ENCODE measurements at places on chromosomes 16 and 17.

DNA sequence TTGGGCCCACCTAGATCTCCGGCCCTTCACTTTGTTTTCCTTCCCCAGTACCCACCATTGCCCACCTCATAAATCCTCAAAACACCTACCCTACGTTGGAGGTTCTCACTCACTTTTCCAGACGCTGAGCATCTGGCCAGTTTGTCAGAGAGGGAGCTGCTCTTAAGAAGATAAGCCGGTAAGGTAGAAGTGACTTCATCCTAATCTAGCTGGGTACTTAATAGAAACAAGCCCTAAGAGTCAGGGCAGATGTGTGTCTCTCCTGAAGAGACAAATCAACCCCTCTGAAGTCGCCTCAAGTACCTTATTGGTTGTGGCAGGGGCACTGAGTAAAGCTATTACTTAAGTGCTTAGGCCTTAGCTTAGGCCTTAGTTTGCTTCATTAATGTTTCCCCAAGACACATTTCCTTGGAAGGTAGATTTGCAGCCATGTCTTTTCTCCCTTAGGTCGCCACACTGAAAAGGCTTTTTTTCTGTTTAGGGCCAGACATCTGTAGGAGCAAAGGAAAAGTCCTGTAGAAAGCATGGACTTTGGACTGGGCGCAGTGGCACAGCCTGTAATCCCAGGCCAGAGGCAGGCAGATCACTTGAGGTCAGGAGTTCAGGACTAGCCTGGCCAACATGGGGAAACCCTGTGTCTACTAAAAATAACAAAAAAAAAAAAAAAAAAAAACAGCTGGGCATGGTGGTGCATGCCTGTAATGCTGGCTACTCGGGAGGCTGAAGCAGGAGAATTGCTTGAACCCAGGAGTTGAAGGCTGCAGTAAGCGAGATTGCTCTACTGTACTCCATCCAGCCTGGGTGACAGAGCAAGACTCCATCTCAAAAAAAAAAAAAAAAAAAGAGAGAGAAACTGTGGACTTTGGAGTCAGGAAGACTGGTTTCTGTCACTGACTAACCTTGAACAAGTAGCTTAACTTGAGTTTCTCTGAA is 1.0 kb downstream of the TACO1 start:
- no peak for DNase-seq

DNA sequence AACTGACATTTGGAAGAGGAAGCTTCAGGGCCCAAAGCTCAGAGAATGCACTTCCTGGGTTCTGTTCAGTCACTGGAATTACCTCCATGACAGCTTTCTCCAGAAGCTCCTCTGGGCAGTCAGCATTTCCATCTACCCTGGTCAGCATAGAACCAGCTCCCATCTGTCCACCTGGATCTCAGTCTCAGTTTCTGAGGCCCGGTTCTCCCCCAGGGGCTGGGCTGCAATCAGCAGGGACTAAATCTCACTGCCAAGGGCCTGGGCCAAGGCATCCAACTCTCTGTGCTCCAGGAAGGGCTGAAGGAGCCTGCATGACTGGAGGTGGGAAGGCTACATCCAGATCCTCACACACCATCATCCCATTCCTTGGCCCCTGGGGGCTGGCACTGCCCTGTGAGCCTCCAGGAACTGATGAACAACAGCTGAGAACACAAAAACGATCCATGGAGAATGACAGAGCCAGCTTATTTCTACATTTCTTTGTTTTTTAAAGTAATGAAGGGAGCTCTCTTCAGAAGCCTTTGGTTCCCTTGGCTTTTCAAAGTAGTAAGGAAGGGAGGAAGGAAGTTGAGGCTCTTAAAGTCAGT is 66.3 kb upstream of the MRTFB start:
- DNase-seq: no peak

DNA sequence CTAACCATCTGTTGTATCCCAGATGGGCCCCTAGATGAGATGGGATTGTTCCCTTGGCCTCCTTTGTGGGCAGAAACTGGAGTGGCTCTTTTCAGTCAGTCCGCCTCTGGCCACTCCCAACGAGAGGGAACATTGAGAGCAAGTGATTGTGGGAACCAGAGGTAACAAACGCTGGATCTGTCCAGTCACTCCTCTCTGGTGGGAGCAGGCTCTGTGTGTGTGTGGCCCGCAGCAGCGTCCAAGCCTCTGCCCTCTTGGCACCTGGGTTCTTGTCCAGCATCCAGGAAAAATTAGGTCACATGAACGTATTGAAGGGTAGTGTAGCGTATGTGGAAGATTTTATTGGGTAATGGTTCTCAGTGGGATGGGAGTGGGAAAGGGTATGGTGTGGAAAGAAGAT is 101.9 kb upstream of the COX10 start:
- DNase-seq: no peak

DNA sequence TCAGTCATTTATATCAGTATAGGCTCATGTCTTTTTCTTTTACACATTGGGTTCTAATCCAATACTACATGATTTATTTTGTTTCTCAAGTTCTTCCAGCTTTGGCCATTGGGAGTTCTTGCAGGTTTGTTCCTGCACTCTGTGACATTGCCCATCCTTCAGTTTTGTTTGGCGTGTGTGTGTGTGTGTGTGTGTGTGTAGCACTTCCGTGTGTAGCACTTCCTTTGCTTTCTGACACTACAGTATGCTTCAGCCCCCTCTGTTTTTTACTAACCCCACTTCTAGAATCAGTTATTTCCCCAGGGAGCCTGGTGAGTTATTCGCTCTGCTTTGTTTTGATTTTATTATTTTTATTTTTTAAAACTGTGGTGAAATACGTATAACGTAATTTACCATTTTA is 75.6 kb upstream of the LGALS9 start:
- DNase-seq: no peak

DNA sequence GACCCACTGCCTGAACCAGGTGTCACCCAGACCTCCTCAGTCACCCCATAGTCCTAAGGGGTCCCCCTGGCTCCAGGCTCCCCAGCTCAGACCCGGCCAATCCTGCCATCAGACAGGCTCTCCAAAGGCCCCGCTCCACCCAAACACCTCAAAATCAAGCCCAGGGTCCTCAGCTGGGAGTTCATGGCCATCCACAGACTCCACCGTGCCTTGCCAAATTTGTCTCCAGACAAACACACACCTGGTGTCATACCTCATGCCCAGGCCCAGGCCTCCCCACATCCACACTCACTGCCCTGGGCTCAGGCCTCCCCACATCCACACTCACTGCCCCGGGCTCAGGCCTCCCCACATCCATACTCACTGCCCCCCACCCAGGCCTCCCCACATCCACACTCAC is 12.5 kb downstream of the RPH3AL start:
- DNase-seq: no peak

Data from activated naive CD4-positive, alpha-beta T cell (primary cell).